Thoracic aorta (tissue), 2 donors: ENCODE measurements at places on chromosomes 7 and 10. TPM values are rescaled to one million over a fixed set of nuclear protein-coding genes. Genes with fewer than 3 reads are reported as not detected.

ZPBP gene
- total RNA-seq = not detected

PLEKHA8 gene
- 10.0 TPM for total RNA-seq

PDGFA gene
- total RNA-seq = 219 TPM

SLC13A1 gene
- total RNA-seq = not detected

CHN2 gene
- total RNA-seq = 22.6 TPM

OLAH gene
- 2.5 TPM for total RNA-seq

FGFBP3 gene
- 2.0 TPM for total RNA-seq

ADD3 gene
- 91.1 TPM for total RNA-seq

CXCL12 gene
- total RNA-seq = 169 TPM

LIPJ gene
- 0.27 TPM for total RNA-seq

DKK1 gene
- total RNA-seq = 3.2 TPM

ABCC2 gene
- total RNA-seq = 1.2 TPM

FOXK1 gene
- total RNA-seq = 62.4 TPM

PARG gene
- total RNA-seq = 62.9 TPM
